ENCODE measurements at places on chromosomes 16 and 17.
A peak's percentile ranks its signal among the peaks of the same experiment; 100 is the strongest.

GRCh38 chr17:17742688-17743390, 61.6 kb downstream of the RAI1 start:
- no peak for DNase-seq

GRCh38 chr16:819336-820043, 19.0 kb upstream of the GNG13 start:
- no peak for DNase-seq

DNA sequence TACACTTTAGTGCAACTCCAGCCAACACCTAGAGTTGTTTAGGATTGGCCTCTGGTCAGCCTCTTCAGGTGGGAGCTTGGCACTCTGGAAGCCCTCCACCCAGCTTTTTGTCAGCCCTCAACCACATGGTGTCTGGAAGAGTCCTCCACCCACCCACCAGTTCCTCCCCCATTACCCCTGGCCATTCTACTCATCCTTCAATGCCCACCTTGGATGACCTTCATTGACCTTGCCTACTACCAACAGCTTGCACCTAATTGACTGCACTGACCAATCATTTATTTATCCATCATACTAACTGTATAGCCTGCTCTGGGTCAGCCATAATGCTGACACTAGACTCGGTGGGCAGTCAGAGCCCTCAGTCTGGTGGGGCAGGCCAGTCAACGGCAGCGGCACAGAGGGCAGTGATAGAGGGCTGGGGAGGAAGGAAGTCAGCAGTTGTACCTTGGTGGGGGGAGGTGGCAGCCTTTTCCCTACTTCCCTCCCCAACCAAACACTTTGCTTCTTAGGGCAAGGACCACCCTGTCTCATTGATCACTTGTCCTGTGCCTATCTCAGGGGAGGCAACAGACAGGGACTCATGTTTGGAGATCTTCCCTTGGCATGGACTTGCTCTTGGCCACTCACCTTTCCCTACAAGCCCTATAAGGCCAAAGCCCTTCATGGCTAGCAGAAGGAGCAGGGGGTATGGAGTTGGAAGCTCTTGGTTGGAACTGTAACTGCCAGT, 29.3 kb downstream of the SLC13A5 start:
- no peak for DNase-seq

DNA sequence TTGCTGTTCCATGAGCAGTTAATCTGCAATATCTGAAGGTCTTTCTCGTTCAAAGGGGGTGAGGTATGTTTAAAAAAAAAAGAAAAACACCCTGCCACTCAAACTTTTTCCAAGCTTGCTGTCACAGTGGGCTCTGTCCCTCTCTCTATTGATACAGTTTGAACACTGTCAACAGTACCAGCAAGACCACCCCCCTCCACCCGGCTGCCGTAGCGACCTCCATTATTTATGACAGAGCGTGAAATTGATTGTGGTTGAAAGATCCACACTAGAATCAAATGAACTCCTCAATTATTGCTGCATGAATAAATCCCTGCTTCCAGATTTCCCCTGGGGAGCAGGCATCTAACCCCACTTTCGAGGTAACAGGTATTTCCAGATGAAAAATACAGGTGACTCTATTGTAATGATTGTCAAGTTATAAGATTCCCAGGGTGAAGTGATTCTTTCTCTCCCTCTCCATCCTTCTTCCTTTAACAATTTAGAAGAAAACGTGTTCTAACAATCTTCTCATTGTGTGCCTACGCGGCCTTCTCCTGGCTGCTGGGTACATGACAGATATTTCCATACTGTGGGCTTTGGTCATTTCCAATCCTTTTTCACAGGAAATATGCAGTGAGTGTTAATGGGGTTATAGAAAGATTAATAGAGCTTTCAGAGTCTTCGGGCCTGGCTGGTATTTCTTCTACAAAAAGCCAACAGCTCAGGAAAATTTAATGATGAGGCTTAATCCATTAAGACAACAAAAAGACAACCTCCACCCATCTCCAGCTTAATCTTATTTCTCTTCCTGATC, 135.7 kb upstream of the C16orf82 start:
- no peak for DNase-seq

- no peak for DNase-seq
Observed at GRCh38 chr16:65524997-65525396, 403.1 kb upstream of the CDH11 start.

GRCh38 chr16:49453983-49454382, 80.4 kb downstream of the C16orf78 start:
- DNase-seq, result no peak

- no peak for DNase-seq
Observed at GRCh38 chr17:20991276-20992037, 51.4 kb downstream of the USP22 start.

DNA sequence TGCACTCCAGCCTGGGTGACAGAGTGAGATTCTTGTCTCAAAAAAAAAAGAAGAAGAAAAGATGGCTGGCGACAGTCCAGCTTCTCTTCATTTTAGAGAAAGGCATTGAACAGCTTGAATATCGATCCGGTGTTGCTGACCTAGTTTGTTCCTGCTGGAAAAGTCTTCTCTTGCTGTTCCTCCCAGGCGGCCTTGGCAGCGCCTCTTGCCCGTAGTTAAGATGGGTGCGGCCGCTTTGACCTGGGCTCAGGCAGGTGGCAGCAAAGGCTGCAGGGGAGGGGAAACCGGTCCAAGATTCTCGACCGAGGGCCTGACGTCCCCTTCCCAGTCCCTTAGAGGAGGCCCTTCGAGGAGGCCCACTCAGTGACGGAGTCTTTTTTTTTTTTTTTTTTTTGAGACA, 3.8 kb upstream of the ZNF764 start:
- DNase-seq, result no peak

DNA sequence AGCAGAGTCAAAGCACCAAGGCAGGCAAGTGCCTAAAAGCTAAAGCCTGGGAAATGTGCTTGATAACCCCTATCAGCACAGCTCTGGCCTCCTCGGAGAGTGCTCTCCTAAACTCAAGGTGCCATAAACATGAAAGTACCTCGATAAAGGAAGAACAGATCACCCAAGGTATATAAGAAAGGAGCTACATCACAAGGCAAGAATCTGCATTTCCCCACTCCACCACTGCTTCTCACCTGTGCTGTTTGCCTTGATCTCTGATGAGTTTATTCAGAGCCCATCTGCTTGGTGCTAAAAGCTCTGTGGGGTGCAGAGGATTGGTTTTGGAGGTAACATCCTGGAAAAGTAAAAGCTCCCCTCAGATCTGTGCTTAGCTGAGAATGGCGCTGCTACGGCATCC, 449.5 kb upstream of the CDH5 start:
- no peak for DNase-seq

DNA sequence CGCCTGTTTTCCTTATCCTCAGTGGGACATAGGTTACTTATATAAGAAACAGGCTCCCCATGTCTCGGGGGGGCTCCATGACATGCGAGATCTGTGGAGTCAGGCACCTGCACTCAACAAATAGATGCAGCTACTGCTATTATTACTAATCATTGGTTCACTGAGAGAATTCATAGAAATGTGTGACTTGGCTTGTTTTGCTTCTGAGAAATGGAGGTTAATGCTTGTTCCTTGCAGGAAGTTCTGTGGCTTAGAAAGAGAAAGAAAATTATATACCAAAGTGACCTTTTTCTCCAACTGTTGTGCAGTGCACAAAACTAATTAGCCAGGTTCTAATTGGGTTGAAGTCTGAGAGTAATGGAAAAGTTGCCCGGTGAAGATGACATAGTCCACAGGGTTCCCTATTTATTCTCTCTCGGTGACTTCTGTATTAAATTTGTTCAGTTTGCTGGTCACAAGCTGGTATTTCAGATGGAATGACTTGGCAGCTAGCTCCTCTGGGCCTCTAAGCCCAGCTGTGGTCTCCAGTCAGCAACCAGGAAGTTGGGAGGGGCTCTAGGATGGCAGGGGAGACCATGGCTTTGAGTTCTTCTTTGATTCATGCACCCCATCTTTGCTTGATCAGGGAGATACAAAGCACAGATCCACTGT, 17.6 kb upstream of the MAF start:
- no peak for DNase-seq

GRCh38 chr17:75249564-75249963, 11.8 kb downstream of the GGA3 start:
- no peak for DNase-seq

GRCh38 chr17:6328279-6328678, 106.6 kb downstream of the AIPL1 start:
- DNase-seq, result no peak

GRCh38 chr17:28018439-28019070, 23.9 kb upstream of the NLK start:
- no peak for DNase-seq

DNA sequence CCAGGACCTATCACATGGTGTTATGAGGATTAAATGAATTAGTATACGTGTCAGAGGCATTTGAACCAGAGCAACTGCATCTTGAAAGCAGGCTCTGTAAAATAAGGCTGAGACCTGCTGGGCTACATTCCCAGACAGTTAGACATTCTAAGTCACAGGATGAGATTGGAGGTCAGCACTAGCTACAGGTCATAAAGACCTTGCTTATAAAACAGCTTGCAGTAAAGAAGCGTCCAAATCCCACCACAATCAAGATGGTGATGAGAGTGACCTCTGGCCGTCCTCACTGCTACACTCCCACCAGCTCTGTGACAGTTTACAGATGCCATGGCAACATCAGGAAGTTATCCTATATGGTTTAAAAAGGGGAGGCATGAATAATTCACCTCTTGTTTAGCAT, 71.8 kb downstream of the IRF8 start:
- no peak for DNase-seq

GRCh38 chr17:33447090-33447489, 154.0 kb upstream of the ASIC2 start:
- DNase-seq, result no peak

- no peak for DNase-seq
Observed at GRCh38 chr17:51371732-51372151, 111.4 kb downstream of the UTP18 start.

DNA sequence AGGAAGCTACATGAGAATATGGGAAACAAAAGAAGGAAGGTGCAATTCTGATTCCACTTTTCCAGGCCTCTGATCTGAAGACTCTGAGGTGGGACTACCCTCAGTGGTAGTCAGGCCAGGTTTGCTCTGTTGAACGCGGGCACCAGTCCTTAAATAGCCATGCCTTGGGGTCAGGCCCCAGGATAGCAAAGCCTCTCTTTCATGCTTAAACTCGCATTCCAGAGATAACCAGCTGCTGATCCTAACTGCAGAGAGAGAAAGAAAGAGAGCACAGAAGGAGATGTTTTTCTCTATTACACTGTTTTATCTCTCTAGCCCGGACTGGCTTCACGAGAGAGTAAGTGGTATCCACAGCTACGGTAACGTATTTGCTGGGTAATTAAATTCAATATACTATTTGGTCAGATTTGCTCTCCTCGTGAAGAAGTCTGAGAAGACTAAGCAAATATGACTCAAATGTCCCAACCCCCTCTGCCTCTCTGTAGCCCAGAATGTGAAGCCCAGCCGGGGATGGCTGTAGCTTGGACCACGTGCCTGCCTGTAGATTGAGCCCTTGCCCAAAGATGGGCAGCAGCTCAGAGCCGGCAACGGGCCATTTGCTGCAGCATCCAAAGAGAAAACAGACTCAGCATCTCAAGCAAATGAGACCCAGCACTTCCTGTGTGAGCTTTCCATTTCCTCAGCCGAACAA, 122.2 kb downstream of the SMG6 start:
- DNase-seq, result no peak

- no peak for DNase-seq
Observed at GRCh38 chr16:77686385-77686784, 35.9 kb upstream of the NUDT7 start.

DNA sequence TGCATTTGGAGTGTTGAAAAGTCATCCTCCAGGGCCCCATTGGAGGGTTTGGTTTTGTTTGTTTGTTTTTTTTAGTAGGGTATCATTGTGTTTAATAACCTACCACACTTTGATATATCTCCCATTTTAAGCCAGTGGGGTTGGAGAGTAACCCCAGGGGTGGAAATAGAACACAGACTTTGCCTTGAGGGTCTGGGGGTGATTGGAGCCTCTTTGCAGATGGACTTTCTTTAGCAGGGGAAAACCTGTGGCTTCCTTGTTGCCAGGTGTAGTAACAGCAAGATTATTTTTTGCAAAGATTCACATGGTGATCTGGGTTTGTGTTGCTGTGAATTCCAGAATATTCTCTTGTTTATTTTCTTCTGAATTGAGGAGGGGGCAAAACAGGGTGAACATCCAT, 1.5 kb downstream of the ABCC1 start:
- no peak for DNase-seq

DNA sequence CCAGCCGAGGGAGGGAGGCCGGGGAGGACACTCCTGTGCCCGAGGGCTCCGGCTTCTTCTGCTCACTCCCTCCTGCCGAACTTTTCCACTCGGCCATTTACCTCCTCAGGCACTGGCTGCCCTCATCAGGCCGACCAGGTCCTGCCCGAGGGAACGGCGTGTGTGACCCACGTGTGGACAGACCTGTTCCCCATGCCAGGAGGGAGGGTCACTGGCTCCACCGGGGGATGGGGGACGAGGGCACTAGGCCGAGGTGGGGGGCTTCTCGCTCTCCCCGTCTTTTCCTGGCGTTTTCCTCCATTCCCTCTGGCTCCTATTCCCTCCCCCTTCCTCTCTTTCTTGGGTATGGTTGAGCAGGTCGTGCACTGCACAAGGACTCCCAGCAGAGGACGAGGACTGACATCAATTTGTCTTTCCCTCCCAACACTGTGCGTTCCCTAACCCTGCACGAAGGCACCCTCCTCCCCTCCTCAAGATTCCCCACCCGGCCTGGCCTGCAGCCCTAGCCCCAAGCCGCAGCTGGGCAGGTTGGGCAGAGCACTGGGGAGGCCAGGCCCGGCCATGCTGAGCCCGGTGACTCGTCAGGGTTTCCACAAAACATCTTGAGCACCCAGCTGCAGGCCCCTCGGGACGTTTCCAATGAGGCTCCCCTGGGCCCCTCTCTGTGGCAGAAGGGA, 3.2 kb upstream of the IL17C start:
- no peak for DNase-seq

DNA sequence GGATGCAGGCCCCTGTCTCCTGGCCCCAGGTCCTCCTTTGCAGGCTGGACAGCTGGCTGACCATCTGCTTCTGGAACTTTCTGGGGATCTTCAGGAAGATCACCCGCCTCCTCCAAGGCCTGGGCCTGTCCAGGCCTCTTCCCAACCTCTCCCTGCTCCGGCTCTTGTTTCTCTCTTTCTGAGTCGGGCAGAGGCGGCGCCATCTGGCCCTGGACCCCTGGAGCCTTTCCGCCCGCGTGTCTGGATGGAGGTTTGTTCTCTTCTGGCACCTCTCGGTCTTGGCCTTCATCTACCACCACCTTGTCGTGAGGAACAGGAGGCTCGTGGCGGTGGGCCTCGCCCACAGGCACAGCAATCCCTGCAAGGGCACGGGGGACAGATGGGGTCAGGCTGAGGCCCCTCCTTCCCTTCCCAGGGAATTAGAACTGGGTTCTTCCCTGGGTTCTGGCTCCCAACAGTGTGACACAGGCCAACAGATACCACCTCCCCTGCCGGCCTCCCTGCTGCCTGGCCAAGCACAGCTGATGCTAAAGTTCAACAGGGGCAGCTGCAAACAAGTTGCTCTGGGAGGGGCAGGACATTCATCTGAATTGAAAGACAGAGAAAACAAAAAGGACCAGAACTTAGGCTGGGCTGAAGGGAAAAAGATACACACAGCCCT, 13.3 kb downstream of the NDUFAF8 start:
- no peak for DNase-seq

GRCh38 chr16:56657555-56658326, at the start of gene MT1F:
TSS of gene MT1F (plus strand) at chr16:56657959. CDS start at chr16:56658059, 100 bp downstream.
- peak; percentile 40 for DNase-seq
